Activated CD8-positive, alpha-beta T cell treated with anti-CD3 and anti-CD28 coated beads, Interleukin-2, amount 10 ng/mL, durations not matched to agents 7 days and 5 days (primary cell): ENCODE measurements at places on chromosomes 5 and 9. TPM values are rescaled to one million over a fixed set of nuclear protein-coding genes. Genes with fewer than 3 reads are reported as not detected.

The OR1K1 gene
- total RNA-seq = not detected

GRCh38 chr9:130333041-130333711 is 67.6 kb downstream of the HMCN2 start:
- no peak for DNase-seq

DNA sequence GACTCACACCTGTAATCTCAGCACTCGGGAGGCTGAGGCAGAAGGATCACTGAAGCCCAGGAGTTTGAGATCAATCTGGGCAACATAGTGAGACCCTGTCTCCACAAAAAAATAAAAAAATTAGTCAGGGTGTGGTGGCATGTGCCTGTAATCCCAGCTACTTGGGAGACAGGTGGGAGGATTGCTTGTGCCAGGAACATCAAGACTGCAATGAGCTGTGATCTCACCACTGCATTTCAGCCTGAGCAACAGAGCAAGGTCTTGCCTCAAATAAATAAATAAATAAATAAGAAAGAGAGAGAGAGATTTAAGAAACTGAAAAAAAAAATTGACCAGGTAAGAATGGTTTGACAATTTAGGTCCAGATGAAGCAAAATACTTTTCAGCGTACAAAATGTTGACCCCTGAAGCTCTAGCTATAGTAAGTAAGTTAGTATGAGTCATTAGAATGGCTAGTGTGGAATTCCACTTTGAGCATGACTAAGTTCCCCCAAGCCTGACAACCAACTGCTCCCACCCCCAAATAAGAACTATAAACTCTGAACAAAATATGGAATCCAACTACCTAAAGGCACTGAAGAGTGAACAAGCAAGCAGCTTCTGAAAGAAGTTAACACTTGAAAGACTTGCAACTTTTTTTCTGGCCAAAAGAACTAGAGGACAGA is 217.8 kb upstream of the TLE4 start:
- DNase-seq = no peak

- DNase-seq = no peak
Measured at GRCh38 chr5:160769301-160769700, 82.7 kb downstream of the ATP10B start.

The IFNB1 gene
- total RNA-seq = not detected
